ENCODE measurements at places on chromosomes 4 and X.

GRCh38 chr4:5156682-5157081 is 105.4 kb downstream of the STK32B start:
- DNase-seq = no peak

GRCh38 chr4:92520563-92520962 is 216.8 kb downstream of the GRID2 start:
- no peak for DNase-seq

DNA sequence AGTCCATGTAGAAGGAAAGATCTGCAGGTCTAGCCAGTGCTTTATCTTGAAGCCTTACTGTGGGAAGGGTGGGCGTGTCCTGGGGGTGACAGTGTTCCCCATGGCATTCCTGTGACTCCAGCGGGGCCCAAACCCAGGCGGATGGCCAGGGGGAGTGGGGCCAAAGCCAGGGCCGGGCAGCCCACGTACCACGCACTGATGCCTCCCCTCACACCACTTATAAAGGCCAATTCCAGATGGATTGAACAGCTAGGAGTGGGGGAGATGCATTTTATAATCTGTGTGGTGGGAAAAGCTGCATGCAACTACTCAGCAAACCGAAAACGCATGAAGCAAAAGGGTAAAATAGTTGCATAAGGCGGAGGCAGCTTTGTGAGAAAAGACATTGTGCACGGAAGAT is 36.4 kb downstream of the NELFA start:
- no peak for DNase-seq

- no peak for DNase-seq
These were observed 84.6 kb downstream of the SYNPO2 start for GRCh38 chr4:118973295-118973694.

- no peak for DNase-seq
These were observed 105.5 kb upstream of the PSAPL1 start for GRCh38 chr4:7540206-7540605.

DNA sequence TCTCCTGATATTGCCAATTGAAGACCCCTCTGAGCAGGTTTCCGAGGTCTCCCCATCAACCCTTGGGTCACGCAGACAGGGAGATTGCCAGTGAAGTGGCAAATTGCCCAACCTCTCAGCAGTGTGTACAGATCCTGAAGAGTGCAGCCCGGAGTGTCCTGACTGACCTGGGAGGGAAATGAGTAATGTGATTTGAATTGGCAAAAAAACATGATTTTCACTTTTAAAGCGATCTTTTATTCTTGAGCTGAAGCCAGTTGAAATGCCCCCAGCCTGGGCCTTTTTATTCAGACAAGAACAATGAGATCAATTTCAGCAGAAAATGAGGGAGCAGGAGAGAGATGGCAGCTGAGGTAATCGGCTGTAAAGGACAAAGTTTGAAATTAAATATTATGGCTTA is 401.8 kb downstream of the RAPGEF2 start:
- no peak for DNase-seq

GRCh38 chrX:26952213-26952612 is 510.9 kb downstream of the PPP4R3C start:
- DNase-seq = no peak

GRCh38 chrX:10106806-10107205 is 50.0 kb upstream of the CLCN4 start:
- DNase-seq = no peak

DNA sequence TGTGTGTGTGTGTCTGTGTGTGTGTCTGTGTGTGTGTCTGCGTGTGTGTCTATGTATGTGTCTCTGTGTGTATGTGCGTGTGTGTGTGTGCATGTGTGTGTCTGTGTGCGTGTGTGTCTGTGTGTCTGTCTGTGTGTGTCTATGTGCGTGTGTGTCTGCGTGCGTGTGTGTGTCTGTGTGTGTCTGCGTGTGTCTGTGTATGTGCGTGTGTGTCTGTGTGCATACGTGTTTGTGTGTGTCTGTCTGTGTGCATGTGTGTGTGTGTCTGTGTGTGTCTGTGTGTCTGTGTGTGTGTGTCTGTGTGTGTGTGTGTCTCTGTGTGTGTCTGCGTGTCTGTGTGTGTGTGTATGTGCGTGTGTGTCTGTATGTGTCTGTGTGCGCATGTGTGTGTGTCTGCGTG is 35.6 kb downstream of the SLITRK2 start:
- DNase-seq = no peak

DNA sequence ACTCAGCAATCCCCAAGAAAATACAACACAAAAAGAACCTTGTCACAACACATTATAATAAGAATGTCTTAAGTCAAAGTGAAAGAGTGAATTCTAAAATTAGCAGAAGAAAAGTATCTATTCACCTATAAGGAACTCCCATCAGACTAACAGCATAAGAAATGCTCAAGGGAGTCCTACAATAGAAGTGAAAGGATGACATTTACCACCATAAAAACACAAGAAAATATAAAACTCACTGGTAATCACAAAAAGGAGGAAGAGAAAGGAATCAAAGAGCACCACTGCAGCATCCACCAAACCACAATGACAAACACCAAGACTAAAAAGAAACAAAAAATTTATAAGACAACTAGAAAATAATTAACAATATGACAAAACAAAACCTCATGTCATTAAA is 257.0 kb upstream of the AGTR2 start:
- no peak for DNase-seq

DNA sequence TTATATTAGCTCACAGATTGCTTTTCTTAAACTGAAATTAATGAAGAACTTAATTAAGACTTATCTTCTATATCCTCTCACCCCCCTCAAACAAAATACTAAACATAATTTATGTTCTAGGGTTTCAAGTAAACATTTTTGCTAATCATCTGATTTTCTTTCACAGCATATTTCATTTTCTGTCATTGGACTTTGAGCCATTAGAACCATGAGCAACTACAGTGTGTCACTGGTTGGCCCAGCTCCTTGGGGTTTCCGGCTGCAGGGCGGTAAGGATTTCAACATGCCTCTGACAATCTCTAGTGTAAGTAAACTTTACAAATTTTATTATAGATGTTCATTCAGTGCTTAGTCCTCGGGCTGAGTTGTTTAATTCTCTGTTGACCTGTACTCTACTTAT is 3.3 kb downstream of the PDLIM5 start:
- DNase-seq = no peak

- DNase-seq = no peak
These were observed 10.5 kb downstream of the KLF3 start for GRCh38 chr4:38674258-38675144.

- DNase-seq = no peak
These were observed 2.9 kb downstream of the MAP3K15 start for GRCh38 chrX:19512359-19512758.

GRCh38 chrX:29348288-29348687 is 761.0 kb downstream of the IL1RAPL1 start:
- no peak for DNase-seq

- DNase-seq = no peak
These were observed at the start of gene S100P for GRCh38 chr4:6693231-6694176. Gene S100P (plus strand): TSS chr4:6693878. CDS start chr4:6693933, 55 bp downstream.

DNA sequence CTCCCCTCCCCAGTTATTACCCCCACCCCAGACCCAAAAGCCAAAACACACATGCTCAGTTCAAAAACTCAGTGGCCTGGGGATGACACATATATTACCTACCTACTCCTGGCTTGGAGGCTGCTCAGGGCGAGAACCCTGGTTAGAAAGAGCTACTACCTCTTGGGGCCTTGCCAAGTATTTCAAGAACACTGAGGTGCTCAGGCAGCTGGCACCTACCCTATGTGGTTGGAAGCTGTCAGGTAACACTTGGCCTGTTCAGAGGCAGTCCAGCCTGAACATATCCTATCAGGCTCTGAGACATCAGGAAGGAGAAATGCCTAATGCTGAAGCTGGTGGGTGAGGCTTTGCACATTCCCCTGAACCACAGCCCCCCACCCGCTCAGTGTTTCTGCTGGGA is 4.9 kb downstream of the BCAP31 start:
- no peak for DNase-seq

- no peak for DNase-seq
These were observed 918 bp upstream of the FGFRL1 start for GRCh38 chr4:1010395-1011021.

DNA sequence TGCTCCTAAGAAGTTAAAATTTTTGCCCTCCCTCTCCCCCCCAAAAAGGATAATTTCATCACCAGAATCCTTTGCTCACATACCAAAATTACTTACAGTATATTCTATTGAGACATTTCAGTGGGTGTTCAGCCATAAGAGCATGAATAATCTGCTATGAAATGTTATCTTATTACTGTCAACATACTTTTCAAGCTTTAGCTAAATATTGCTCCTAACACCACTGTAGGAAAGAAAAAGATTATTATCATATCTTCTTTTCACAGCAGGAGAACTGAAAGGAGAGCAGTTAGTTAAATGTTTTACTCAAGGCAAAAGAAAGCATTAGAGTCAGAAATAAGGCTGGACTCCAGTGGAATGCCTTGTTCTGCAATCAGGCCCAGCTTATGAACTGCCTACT is 231.0 kb upstream of the GYPA start:
- DNase-seq = no peak

- DNase-seq = no peak
These were observed 151.9 kb upstream of the SLC7A11 start for GRCh38 chr4:138393886-138394610.

DNA sequence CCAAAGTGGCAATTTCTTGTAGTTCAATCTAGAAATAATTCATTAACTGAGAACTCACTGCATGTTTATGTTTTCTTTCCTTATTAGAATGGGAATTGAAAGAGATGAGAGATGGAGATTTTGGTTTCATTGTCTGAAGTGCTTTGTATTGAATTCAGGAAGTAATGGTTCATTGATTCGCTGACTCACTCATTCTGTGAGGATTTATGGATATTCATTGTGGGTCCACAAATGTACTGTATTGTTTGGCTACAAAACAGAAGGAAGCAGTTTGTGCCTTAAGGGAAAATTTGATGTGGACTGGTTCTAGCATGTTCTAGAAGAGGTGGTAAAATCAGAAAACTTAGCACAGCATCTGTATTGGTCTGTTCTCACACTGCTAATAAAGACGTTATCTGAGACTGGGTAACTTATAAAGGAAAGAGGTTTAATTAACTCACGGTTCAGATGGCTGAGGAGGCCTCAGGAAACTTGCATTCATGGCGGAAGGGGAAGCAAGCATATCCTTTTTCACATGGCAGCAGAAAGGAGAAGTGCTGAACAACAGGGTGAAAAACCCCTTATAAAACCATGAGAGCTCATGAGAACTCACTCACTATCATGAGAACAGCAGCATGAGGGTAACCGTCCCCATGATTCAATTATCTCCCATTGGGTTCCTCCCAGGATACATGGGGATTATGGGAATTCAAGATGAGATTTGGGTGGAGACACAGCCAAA is 132.3 kb upstream of the VCX3A start:
- no peak for DNase-seq

DNA sequence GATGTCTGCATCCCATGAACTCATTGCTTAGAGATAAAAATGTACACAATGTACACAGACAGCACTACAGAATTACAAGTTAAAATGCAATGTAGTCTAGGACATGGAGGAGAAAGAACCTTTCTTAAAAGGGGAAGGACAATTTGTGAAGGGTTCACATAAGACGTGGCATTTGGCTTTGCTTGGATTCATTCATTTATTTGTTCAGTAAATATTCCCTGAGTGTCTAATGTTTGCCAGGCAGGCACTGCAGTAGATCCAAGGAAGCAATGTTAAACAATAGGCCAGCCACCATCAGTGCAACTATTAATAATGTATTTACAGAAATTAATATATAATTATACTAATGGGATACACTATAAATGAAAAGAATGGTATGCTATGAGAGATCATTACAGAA is 94.4 kb downstream of the GRIA2 start:
- DNase-seq = no peak

DNA sequence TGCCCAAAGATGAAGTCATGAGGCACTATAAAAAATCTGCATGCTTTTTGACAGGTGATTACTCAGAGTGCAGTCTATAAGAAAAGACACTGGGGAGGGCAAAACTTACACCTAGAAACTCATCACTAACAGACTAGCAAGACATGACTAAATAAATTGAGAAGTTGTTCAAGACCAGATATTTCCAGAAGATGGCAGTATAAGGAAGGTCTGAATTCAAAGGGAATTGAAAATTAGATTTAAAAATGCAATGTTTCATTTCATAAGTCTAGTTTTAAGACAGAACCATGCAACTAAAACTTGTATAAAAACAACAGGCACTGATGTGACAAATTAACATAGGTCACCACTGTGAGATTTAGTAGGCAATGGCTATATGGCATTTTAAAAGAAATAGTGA is 232.5 kb upstream of the POF1B start:
- DNase-seq = no peak

- DNase-seq = no peak
These were observed 105.7 kb downstream of the TENM3 start for GRCh38 chr4:182348779-182349326.

DNA sequence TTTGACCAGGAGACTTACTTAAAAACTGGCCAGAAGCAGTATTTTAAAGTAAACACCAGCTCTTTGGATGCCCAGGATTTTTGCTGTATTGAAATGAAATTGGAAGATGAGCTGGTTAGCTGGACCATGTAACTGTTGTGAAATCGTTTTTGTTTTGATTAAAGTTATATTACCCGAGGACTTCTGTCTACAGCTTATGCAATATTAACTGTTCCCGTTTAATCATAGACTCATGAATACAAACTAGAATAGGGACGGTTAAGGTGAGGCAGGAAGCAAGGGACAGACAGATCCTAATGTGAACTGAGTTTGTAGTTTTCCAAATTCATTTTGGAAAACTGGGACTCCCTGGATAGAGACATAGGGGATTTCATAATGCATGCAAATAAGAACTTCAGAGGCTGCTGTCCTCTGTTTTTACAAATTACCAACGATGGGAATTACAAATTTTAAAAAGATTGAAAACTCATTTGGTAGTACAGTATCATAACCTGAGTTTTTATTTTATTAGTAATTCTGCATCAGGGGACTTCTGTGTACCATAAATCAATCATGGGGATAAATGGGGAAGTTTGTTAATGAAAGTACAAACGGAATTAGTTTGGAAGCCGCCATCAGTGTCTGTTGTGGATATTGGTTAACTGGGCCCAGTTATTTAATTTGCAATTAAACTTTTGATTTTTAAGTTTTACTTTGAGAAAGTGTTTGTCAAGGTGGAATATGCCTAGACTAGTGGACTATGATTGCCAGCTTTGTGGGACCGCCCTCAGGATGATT is 304.4 kb downstream of the AFF2 start:
- no peak for DNase-seq

DNA sequence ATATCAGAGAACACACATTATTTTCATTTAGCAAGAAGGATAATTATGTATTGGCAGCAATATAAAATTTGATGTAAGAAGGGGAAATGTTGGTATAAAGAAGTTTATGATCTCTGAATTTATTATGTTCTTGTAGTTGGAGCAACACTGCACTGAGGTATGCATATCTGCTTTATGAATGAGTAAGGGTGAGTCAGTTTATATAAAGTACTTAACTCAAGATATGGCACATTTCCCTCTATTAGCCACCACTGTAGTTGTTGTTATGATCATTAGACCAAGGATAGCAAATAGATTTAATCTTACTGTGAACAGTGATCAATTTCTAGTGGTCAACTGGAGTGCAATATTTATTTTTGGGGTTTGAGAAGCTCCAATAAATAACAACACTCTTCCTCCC is 66.6 kb downstream of the SNX25 start:
- no peak for DNase-seq

GRCh38 chr4:81531410-81531809 is 59.7 kb upstream of the RASGEF1B start:
- DNase-seq = no peak
